ENCODE measurements at places on chromosomes 5 and 9. TPM values are rescaled to one million over a fixed set of nuclear protein-coding genes. Genes with fewer than 3 reads are reported as not detected.
A peak's percentile ranks its signal among the peaks of the same experiment; 100 is the strongest.

Gene TEX10
- 18.4 TPM for total RNA-seq

Gene ARL14EPL
- total RNA-seq = not detected

Gene BRINP1
- total RNA-seq = 14.0 TPM

DNA sequence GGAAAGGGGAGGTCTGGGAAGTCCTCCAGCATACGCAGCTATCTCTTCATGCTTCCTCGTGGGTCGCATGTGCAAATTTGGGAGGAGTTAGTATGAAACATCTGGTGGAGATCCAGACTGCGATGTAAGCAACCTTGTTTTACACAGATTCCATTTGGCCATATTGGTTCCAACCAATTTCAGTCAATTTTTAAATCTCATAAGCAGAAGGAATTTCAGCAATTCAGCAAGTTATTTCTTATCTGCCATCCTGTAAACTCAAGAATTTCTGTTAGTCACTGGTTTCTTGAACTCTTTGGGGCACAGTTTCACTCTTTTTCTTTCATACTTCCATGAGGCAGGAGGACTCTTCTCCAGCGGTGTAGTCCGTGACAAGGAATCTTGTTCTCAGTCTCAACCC lies 130.4 kb upstream of the CLINT1 start:
- no peak for DNase-seq
- H3K36me3 ChIP-seq = peaks cover 7% of the 10 kb centered on the region
- no peaks in the 10 kb centered on the region for H3K27me3 ChIP-seq
- no peak overlapping the region for H3K4me3 ChIP-seq
- H3K4me1 ChIP-seq = no peaks in the 10 kb centered on the region

- no peak for DNase-seq
- peaks cover 12% of the 10 kb centered on the region for H3K4me1 ChIP-seq
- H3K27me3 ChIP-seq = peaks cover 14% of the 10 kb centered on the region
- H3K27ac ChIP-seq = no peak overlapping the region
- H3K36me3 ChIP-seq = peaks cover 32% of the 10 kb centered on the region
Observed at GRCh38 chr9:34370970-34371880, 5.5 kb downstream of the MYORG start.

GRCh38 chr5:36741128-36741527 lies 134.7 kb downstream of the SLC1A3 start:
- peaks cover 8% of the 10 kb centered on the region for H3K27me3 ChIP-seq
- H3K36me3 ChIP-seq = no peaks in the 10 kb centered on the region
- peak overlapping the region; percentile 14 for H3K27ac ChIP-seq
- DNase-seq = no peak
- H3K4me1 ChIP-seq = peaks cover 41% of the 10 kb centered on the region
